ENCODE measurements at places on chromosomes 11 and 22.

GRCh38 chr11:127972816-127973215 is 614.5 kb downstream of the ETS1 start:
- no peak for DNase-seq

DNA sequence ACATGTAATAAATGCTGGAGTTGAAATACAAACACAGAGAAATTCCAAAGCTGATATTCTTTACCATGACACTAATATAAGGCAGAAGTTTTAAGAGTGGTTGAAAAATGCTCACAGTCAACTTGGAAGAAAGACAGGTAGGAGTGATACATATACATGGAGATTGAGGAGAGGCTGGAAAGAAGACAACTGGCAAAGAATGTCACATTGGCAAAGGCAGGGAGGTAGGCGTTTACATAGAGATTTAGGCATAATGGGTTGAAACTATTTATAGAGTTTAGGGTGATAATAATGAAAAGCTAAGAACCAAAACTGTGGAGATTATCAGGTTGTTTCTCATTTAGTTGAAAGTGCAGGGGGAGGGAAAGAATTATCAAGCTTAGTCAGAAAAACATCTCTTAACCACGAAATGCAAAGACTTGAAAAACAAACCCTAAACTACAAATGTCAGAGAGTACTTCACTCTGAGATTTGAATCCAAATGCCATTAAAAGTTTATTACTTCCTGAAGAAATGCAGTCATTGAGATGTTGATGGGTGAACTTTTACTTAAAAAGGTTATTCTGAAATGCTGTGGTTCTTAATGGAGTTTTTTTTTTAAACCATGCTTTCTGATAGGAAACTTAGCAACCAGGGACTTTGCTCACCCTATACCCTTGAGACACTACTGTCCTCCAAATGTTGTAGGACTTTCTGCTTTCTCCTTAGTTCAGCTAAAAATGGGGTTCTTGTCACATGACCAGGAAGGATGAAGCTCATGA is 138.4 kb upstream of the CCDC90B start:
- no peak for DNase-seq

DNA sequence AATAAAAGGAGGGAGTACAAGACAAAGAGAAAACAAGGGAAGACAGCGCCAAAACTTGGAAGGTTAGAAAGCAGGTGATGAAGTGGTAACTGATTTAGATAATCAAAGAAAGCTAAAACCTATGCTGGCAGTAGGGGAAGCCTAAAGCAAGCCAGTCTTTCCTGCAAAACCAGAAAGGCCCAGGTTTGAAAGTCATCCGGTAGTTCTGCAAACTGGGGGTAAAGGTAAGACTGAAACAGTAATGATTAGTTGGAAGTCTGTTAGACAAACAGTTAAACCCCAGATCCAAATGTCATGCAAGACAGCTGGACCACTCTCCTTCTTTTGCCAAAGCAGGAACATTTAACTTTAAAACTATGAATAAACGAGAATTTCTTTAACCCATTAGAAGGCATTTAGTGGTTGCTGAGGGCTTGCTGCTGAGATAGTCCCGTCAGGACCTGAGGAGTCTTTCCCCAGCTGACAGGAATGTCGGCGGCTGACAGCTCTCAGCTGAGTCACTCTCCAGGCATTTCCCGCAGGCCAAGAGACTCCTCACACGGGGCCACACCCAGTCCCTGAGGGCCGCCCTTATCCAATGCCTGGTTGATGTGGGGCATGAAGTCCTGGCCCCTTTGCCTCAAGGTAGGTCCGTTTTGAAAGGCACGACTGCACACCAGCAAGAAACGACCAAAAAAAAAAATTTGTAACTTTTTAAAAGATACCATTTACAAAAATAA is 36.3 kb upstream of the CFAP300 start:
- no peak for DNase-seq

DNA sequence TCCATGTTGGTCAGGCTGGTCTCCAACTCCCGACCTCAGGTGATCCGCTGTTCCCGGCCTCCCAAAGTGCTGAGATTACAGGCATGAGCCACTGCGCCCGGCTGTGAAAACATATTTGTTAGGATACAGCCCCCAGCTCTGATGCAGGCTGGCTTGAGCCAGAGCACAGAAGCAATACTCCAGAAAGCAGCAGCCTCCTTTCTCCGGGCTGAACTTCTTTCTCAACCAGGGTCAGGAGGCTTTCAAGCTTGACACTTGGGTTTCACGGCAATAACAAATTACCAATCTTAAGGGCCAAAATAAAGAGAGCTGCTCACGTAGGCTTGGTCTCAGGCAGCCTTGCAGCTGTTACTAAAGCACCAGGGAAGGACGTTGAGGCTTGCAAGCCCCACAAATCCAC is 10.8 kb upstream of the CECR2 start:
- DNase-seq = no peak

DNA sequence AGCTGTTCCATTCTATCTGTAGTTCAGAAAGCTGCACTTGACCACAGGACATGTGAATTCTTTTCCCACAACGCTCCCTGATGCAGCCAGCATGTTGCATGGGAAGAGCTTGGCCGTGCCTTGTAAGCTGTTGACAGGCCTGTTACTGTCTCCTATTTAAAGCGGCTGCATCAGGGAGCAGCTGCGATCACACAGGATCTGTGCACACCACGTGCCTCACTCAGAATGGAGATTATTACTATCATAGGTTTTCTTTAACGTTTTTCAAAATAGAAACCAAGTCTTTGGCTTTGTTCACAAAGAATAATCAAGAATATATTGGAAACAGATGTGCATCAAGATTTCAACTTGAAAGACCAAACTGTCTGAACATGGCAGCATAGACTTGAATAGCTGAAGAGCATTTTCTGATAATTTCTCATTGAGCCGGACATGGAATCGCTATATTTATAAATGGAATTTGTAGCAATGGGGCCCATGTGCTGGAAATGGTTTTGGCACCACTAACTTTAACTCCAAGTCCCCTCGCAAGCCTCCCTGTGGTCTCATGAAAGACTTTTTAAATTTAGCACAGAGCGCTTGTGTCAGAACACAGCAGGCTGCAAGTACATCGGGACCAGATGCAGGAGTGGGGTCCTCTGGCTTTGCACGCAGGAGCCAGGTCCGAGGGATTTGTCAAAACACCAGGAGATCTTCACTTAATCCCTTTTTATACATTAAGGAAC is 40.8 kb upstream of the MYO18B start:
- no peak for DNase-seq

GRCh38 chr22:44648085-44648820 is 53.8 kb upstream of the PRR5 start:
- DNase-seq = no peak

- DNase-seq = no peak
Measured at GRCh38 chr11:7021318-7021717, 1.0 kb downstream of the NLRP14 start.

DNA sequence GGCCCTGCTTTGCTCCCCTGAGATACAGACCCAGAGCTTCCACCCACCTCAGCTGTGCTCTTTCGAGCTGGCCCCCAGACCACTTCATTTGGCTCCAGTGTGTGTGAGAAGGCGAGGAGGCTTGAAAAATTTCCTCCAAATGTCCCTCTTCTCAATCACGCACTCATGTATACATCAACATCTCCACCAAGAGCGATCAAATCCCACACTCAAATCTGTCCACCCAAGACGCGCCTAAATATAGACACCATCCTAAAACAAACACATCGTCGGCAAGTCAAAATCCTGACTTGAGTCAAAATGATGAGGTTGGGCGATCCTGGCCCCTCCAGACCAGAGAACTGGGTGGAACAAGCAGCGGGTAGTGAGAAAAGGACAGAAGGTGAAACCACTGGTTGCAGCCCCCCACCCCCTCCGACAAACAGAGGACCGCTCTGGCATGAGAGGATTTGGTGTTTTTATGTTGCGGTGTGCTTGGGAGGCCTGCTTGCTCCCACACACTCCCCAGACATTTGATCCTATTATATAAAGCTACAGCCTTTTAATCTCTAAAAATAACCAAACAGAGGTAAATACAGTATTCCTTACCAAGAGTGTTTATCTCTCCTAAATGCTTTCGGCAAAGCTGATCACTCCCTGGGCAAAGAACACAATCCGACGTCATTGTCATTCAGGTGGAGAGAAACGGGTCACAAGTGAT is 10.2 kb downstream of the MN1 start:
- DNase-seq = no peak

DNA sequence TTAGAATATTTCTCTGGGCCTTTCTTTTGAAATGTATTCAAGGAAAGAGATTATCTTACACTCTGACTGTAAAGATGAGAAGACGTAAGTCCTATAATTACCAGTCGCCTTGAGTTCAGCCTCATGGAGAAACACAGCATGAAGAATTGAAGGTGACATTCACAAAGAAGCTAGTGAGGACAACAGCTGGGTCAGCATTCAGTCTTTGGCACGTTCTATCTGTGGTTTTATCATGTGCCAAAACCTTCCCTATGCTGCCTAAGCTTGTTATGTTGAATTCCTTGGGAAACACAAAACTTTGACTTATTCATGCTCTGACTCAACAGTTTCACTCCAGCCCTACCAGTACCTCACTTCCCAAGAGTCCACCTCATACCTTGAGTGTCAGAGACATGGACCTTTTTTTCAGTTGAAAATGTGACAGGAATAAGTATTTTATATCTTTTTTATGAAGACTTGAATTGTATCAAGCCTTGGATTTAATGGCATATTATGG is 198.8 kb upstream of the KIRREL3 start:
- no peak for DNase-seq

DNA sequence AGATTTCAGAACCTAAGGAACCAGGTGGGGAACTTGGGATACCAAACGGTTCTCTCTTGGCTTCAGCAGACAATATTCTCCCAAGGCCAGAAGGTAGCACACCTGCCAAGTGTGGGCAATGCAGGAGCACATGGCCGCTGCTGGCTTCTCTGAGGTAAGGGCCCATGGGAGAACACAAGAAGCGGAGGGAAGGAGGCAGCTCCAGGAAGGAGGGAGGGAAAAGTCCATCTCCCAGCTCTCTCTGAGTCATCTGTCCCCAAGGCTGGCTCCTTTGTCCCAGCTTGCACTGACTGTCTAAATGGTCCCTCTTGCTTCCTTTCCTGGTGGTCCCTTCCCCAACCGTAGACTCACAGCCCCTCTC is 557.9 kb upstream of the CADM1 start:
- DNase-seq = no peak

GRCh38 chr11:111069066-111069465 is 176.5 kb upstream of the POU2AF2 start:
- DNase-seq = no peak

DNA sequence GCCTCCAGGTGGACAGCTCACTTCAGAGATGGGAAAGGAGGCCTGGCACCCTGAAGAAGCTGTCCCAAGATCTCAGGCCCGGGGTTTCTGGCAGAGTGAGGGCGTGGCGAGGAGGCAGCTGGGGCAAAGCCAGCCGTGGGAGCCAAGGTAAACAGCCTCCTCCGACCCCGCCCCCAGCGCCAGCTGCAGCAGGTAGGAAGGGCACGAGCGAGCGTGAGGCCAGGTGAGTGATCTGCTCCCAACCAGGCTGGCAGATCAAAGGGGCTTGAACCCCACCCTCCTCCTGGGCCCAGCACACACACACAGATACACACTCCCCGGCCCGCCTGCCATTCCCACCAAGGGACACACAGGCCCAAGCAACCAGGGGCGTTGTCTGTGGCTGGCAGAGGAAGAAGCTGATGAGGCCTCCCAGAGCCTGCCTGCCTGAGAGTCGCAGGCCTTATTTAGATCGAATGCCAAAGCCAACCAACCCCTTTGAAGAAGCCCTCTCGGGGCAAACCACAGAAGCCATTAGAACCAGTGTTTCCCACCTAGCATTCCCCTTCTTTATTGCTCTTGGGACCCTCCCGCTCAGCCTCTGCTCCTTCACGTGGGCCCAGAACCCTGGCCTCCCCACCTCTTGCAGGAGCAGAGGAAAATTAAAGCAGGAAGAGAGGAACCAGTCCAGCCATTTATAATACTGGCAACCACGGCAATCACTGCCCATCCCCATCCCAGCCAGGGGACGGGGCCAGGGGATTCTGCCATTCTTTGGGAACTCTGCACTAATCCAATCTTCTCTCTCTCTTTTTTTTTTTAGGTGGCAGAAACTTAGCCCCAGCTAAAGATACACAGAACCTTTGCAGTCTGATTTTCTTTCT is 5.0 kb downstream of the PDGFB start:
- DNase-seq = no peak

DNA sequence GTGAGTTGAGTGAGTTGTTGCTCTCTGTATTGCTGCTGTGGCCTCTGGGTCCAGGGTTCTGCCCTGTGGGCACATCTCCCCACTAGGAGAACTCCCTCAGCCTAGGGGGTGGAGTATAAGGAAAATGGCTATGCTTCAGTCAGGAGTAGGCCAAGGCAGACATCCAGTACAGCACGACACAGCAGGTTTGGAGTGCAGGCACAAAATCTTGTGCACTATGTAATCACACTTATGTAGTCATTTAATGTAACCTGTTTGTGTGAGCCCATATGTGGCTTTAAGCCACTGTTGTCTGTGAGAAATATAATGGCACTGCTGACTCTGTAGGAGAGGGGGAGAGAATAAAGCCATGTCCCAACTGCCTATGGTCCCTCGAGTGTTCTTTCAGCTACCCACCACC is 90.1 kb downstream of the CCDC83 start:
- no peak for DNase-seq

DNA sequence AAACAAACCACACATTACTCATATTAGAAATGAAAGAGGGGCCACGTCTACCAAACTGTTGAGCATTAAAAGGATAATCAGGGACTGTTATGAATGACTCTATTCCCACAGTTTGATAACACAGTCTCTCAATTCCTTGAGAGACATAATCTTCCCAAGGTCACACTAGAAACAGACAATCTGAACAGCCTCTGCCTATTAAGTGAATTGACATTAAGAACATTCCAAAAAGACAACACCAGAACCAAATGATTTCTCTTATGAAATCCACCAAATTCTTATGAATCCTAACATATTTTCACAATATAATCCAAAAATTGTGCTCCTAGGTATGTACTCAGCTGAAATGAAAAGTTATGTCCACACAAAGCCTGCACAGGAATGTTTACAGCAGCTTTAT is 4.6 kb downstream of the RFPL1 start:
- DNase-seq = no peak

DNA sequence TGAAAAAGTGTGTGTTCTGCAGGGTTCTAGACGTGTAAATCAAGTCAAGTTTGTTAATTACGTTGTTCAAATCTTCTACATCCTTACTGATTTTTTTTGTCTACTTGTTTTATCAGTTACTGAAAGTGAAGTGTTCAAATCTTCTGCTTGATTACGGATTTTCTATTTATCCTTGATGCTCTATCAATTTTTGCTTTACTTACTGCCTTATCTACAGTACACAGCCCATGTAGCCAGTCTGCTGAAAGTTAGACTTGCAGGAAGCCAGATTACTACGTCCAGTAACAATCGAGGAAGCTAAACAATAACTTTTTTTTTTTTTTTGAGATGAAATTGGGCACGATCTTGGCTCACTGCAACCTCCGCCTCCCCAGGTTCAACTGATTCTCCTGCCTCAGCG is 15.6 kb upstream of the C11orf24 start:
- DNase-seq = no peak

GRCh38 chr11:85040166-85040565 is 587.0 kb downstream of the DLG2 start:
- no peak for DNase-seq

GRCh38 chr11:34910817-34911216 is 5.4 kb downstream of the APIP start:
- no peak for DNase-seq

All from NCI-H187 treated with DMSO at 0.1 percent for 48 hours (cell line).